Colonic mucosa (tissue), 4 donors: ENCODE measurements at places on chromosomes 6 and 20.

DNA sequence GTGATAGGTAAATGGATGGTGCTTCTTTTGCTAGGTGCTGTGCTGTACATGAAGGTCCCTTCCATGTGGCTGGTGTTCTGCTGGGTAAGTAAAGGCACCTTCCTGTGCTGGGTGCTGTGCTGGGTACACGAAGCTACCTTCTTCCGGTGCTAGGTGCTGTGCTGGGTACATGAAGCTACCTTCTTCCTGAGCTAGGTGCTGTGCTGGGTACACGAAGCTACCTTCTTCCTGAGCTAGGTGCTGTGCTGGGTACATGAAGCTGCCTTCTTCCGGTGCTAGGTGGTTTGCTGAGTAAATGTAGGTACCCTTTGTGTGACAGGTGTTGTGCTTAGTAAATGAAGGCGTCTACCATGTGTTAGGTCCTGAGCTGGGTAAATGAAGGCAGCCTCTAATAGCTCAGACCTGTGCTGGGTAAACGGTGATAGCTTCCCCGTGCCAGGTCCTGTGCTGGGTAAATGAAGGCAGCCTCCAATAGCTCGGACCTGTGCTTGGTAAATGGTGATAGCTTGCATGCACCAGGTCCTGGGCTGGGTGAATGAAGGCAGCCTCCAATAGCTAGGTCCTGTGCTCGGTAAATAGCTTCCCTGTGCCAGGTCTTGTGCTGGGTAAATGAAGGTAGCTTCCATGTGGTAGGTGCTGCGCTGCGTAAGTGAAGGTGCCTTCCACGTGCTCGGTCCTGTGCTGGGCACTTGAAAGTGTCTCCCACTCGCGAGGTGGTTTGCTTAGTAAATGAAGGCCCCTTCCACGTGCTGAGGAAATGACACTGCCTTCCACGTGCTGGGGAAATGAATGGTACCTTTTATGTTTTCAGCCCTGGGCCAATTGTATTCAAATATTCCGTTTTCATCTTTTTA lies 115.5 kb downstream of the ERMARD start:
- DNase-seq, result no peak

- no peak for DNase-seq
Observed at GRCh38 chr6:134525190-134525868, 207.4 kb upstream of the SGK1 start.

DNA sequence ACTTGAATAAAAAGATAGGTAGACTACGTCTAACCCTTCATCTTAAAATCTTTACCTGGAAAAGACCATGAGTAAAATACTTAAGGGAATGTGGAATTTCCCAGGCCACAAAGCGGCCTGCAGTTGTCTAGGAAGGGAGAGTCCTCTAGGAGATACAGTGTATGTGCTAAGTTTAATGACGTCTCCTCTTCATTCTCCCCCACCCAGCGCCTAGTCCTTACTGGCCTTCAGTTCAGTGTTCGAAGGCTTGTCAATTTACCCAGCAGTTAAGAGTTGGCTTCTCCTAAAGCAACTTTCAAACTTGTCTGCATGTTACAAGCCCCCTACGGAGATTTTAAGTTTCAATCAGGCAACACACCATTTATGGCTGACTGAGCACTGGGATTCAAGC lies 35.2 kb downstream of the HFE start:
- DNase-seq, result peak; percentile 48

DNA sequence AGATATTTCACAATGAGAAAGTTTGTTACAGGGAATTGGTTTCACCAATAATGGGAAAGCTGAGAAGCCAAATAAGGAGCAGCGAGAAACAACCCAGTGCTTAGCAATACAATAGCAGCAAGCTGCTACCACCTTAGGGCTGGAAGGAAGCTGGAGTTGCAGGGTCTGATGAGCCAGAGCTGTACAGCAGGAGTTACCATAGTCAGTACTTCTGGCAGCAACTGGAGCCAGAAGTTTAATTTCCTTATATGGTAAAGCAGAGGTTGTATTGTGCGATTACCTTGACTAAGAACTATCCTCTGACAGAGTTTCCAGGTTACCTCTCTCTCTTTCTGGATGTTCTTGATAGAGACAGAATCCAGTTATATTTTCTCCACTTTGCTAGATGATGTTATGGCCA lies 137.1 kb upstream of the OLIG3 start:
- DNase-seq, result no peak

- no peak for DNase-seq
Observed at GRCh38 chr6:133407320-133408100, 166.4 kb downstream of the EYA4 start.

DNA sequence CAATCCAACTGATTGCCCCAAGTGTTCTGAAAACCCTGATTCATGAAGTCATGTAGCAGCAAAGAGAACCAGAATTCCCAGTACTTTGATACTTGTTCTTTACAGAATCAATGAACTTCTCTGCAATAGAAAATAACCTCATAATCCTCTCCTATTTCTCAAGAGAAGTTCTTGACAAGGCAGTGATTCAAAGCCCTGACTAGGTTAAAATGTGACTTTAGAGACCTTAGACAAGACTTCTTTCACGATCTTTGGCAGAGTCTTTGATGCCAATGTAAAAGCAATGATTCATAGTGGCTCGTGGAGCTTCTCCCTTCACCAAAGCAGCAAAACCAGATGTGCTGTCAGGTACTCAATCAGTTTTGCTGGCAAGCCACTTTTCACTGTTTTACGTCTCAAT lies 95.2 kb downstream of the CDK19 start:
- DNase-seq, result no peak

DNA sequence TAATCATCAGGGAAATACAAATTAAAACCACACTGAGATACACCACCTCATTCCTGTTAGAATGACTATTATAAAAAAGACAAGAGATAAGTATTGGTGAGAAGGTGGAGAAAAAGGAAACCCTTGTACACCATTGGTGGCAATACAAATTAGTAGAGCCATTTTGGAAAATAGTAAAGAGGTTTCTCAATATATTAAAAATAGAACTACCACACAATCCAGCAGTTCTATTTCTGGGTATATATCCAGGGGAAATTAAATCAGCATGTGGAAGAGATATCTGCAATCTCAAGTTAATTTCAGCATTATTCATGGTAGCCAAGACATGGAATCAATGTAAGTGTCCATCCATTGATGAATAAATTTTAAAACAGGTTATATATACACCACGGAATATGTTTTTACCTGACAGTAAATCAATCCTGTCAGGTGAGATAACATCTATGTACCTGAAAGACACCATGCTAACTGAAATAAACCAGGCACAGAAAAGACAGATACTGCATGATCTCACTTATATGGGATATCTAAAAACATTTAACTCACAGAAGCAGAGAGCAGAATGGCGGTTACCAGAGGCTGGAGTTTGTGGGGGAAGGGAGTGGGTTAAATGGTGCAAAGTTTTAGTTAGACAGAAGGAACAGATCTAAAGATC lies 64.1 kb downstream of the SHPRH start:
- DNase-seq, result no peak

- peak; percentile 79 for DNase-seq
Observed at GRCh38 chr6:139124887-139125672, 9.8 kb upstream of the HECA start.

- DNase-seq, result peak; percentile 22
Observed at GRCh38 chr6:168132531-168133167, 53.6 kb upstream of the FRMD1 start.
